ENCODE measurements at places on chromosomes 4 and X. TPM values are rescaled to one million over a fixed set of nuclear protein-coding genes. Genes with fewer than 3 reads are reported as not detected.

Gene GPC4
- total RNA-seq: 38.6 TPM

Gene MID2
- 15.6 TPM for total RNA-seq

Gene CCKAR
- total RNA-seq: 0.14 TPM

Gene CXCL11
- total RNA-seq: not detected

Gene NHSL2
- total RNA-seq: 7.5 TPM

Gene MAGEA2
- total RNA-seq: not detected

Gene FGG
- total RNA-seq: 172 TPM

Gene MAGEC2
- not detected for total RNA-seq

Gene RNF212
- 8.8 TPM for total RNA-seq

DNA sequence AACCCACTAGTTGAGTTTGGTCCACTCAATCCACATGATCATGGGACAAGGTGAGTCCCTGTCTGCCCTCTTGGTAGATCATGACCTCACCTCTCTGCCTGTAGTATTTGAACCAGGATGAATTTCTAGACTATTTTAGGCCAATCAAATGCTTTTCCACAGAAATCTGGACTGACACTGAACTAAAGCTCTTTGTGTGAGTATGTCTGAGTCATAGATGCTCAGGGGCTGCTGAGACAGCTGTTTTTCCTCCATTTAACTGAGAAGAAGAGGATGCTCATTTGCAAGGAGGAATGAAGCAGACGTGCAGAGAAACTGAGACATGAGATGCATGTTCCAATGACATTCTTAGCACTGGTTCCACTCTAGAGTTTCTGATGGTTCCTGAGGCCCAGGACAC lies 77.3 kb upstream of the TMEM47 start:
- H3K36me3 ChIP-seq: no peaks in the 10 kb centered on the region
- H3K4me3 ChIP-seq: no peak overlapping the region
- no peaks in the 10 kb centered on the region for H3K4me1 ChIP-seq
- no peak for DNase-seq
- H3K27ac ChIP-seq: no peak overlapping the region

DNA sequence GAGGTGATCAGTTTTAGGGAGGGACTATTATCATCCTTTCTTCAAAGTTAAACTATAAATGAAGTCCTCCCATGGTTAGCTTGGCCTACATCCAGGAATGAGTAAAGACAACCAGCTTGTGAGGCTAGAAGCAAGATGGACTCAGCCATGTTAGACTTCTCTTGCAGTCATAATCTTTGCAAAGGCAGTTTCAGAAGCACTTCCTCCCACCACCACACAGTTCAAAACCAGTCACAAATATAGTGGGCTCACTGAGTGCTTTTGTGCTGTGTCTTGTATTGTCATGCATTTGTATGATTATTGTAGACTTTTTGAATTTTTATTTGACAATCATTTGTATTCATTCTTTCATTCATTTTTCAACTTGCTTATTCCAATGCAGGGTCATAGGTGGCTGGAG lies 204.5 kb downstream of the ZNF674 start:
- H3K36me3 ChIP-seq: no peaks in the 10 kb centered on the region
- H3K4me1 ChIP-seq: no peaks in the 10 kb centered on the region
- no peak for DNase-seq
- H3K4me3 ChIP-seq: no peak overlapping the region
- H3K27ac ChIP-seq: no peak overlapping the region

- no peaks in the 10 kb centered on the region for H3K27me3 ChIP-seq
- no peaks in the 10 kb centered on the region for H3K36me3 ChIP-seq
- peak; percentile 43 for DNase-seq
- H3K4me1 ChIP-seq: no peaks in the 10 kb centered on the region
- no peak overlapping the region for H3K4me3 ChIP-seq
- H3K27ac ChIP-seq: no peak overlapping the region
Measured at GRCh38 chr4:73021634-73022033, 47.9 kb downstream of the COX18 start.

DNA sequence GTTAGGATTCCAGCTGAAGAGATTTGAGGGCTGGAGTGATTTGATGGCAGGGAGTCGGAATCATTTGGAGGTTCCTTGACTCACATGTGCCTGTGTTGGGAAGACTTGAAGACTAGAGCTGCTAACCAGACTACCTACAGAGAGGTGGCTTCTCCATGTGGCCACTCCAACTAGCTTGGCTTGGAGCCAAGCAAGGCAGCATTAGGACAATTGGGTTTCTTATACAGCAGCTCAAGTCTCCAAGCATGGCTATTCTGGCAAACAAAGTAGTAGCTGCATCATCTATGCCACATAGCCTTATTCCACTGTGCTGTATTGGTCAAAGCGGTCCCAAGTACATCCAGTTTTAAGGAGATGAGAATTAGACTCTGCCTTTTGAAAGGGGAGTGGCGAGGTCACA lies 171.7 kb upstream of the SLC4A4 start:
- H3K4me3 ChIP-seq: no peak overlapping the region
- no peaks in the 10 kb centered on the region for H3K36me3 ChIP-seq
- H3K4me1 ChIP-seq: no peaks in the 10 kb centered on the region
- H3K27me3 ChIP-seq: no peaks in the 10 kb centered on the region

- no peak for DNase-seq
- H3K27me3 ChIP-seq: peaks cover 6% of the 10 kb centered on the region
- no peak overlapping the region for H3K27ac ChIP-seq
- no peaks in the 10 kb centered on the region for H3K36me3 ChIP-seq
- no peaks in the 10 kb centered on the region for H3K4me1 ChIP-seq
- no peak overlapping the region for H3K4me3 ChIP-seq
Measured at GRCh38 chrX:37757082-37757481, 22.8 kb upstream of the CYBB start.

DNA sequence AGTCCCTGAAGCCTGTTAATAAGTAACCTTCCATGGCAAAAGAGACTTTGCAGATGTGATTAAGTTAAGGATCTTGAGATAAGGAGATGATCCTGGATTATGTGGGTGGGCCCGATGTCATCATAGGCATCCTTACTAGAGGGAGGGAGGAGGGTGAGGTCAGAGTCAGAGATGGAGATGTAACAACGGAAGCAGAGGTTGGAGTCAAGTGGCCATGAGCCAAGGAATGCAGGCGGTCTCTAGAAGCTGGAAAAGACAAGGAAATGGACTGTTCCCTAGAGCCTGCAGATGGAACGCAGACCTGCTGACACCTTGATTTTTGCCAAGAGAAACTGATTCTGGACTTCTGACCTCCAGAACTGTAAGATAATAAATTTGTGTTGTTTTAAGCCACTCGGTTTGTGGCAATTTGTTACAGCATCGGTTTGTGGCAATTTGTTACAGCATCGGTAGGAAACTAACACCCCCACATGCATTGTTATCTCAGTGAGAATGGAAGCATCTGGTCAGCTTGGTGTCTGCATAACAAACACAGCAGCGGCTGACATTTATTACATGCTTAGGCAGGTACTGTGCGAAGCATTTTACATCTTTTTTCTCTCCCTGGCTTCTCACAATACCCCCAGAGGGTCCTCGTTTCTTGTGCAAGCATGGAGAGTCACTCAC lies 55.6 kb downstream of the CLDN34 start:
- H3K27me3 ChIP-seq: peaks cover 9% of the 10 kb centered on the region
- H3K4me1 ChIP-seq: peaks cover 4% of the 10 kb centered on the region
- no peaks in the 10 kb centered on the region for H3K36me3 ChIP-seq
- H3K4me3 ChIP-seq: no peak overlapping the region

GRCh38 chr4:138996090-138996489 lies 19.5 kb upstream of the NOCT start:
- H3K27me3 ChIP-seq: no peaks in the 10 kb centered on the region
- H3K27ac ChIP-seq: no peak overlapping the region
- no peaks in the 10 kb centered on the region for H3K4me1 ChIP-seq
- H3K4me3 ChIP-seq: no peak overlapping the region

DNA sequence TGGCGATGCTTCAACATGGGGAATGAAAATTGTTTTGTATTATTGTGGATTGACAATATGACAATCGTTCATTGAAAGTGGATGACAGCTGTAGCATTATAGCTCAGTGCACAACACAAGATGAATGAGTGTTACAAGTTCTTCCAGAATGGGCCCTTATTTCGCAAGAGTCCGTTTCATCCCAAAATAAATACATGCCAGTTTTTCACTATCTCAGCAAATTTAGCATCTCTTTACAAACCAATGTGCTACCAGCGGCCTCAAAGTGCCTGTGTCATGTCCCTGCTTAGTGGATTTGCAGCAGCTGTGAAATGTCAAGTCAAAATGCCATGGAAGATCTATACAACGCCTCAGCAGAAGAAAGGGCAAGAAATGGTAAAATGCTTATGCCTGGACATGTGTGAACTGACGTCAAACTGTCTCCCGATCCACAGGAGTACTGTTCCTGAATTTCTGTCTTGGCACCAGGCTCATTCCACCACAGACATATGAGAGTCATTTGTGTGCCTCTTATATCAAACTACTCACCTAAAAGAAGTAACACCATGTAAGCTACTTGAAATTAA lies 109.6 kb downstream of the MAML3 start:
- H3K4me3 ChIP-seq: no peak overlapping the region
- H3K36me3 ChIP-seq: no peaks in the 10 kb centered on the region
- DNase-seq: peak; percentile 79
- H3K27me3 ChIP-seq: no peaks in the 10 kb centered on the region
- peaks cover 37% of the 10 kb centered on the region for H3K4me1 ChIP-seq

- H3K4me1 ChIP-seq: no peaks in the 10 kb centered on the region
- peaks cover 8% of the 10 kb centered on the region for H3K27me3 ChIP-seq
- no peak for DNase-seq
- peaks cover 8% of the 10 kb centered on the region for H3K36me3 ChIP-seq
Measured at GRCh38 chrX:11766487-11766886, 8.4 kb downstream of the MSL3 start.

DNA sequence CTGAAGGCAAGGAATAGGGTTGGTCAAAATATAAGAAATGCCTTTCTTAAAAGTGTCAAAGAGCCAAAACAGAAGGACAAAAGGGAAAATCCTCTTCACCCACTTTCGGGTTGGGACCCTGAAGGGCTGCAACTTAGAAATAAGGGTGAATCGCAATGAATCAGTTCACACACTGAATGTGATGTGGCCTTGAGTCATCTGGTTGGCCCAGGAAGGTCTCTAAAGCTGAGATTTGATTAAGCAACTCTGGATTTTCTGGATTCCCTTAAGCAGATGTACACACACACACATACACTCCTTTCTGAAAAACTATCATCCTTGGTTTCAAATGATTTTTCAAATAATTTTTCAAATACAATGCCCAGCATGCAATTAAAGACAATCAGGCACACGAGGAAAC lies 13.1 kb downstream of the TAB3 start:
- H3K4me1 ChIP-seq: no peaks in the 10 kb centered on the region
- H3K36me3 ChIP-seq: no peaks in the 10 kb centered on the region
- H3K27ac ChIP-seq: no peak overlapping the region
- H3K27me3 ChIP-seq: peaks cover 10% of the 10 kb centered on the region
- no peak for DNase-seq
- H3K4me3 ChIP-seq: no peak overlapping the region

GRCh38 chr4:145566086-145566708 lies 53.0 kb upstream of the MMAA start:
- H3K27me3 ChIP-seq: no peaks in the 10 kb centered on the region
- no peak for DNase-seq
- no peak overlapping the region for H3K4me3 ChIP-seq
- H3K4me1 ChIP-seq: no peaks in the 10 kb centered on the region
- H3K27ac ChIP-seq: no peak overlapping the region
- H3K36me3 ChIP-seq: no peaks in the 10 kb centered on the region

DNA sequence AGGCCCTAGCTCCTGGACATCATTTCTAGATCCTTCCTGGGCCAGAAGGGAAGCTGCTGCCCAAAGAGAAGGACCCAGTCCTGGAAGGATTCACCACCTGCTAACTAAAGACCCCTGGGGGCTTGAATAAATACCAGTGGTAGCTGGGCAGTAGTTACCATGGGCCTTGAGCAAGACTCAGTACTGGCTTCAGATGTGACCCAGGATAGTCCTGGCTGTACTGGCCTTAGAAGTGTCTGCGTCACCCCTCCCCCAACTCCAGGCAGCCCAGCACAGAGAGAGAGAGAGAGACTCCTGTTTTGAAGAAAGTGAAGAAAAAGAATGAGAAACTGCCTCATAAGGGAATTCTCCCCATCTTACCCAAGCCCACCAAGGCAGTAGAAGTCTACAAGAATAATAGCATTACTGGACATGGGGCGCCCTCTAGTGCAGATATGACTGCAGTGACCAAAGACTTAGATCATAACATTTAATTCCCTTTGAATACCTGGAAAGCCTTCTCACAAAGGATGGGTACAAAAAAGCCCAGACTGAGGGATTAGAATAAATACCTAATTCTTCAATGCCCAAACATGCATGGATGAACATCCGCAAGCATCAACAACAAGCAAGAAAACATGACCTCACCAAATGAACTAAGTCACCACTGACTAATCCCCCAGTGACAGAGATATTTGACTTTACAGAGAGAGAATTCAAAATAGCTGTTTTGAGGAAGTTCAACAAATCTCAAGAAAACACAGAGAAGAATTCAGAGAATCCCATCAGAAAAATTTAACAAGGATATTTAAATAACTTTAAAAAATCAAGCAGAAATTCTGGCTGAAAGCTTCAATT lies 171.8 kb downstream of the HNRNPD start:
- H3K4me3 ChIP-seq: no peak overlapping the region
- peak; percentile 43 for DNase-seq
- no peak overlapping the region for H3K27ac ChIP-seq
- H3K36me3 ChIP-seq: no peaks in the 10 kb centered on the region
- no peaks in the 10 kb centered on the region for H3K4me1 ChIP-seq

GRCh38 chrX:13826770-13827169 lies 9.9 kb upstream of the GPM6B start:
- H3K27ac ChIP-seq: no peak overlapping the region
- no peak for DNase-seq
- no peak overlapping the region for H3K4me3 ChIP-seq
- H3K36me3 ChIP-seq: no peaks in the 10 kb centered on the region
- H3K4me1 ChIP-seq: no peaks in the 10 kb centered on the region

- H3K4me3 ChIP-seq: no peak overlapping the region
- no peak overlapping the region for H3K27ac ChIP-seq
- peak; percentile 81 for DNase-seq
- H3K27me3 ChIP-seq: no peaks in the 10 kb centered on the region
- H3K36me3 ChIP-seq: no peaks in the 10 kb centered on the region
- peaks cover 4% of the 10 kb centered on the region for H3K4me1 ChIP-seq
Measured at GRCh38 chrX:154799556-154800348, 5.5 kb downstream of the MPP1 start.

DNA sequence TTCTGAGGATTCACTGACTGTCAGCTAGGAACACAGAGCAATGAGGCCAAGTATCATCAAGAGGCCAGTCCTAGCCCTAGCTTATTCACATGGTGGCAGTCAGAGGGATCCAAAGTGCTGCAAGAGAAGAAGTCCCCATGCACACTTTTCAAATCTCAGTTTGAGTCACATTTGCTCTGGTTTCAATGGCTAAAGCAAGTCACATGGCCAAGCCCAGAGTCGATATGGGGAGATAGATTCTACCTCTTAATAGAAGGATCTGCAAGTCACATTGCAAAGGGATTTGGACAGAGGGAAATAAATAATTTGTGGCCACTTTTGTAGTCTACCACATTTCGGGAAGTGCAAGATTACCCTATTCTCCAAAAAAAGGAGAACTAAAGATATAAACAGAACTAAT lies 3.7 kb upstream of the LCORL start:
- no peak overlapping the region for H3K27ac ChIP-seq
- no peaks in the 10 kb centered on the region for H3K36me3 ChIP-seq
- DNase-seq: no peak
- peaks cover under 1% of the 10 kb centered on the region for H3K4me1 ChIP-seq
